ENCODE measurements at places on chromosomes 2 and 18. TPM values are rescaled to one million over a fixed set of nuclear protein-coding genes. Genes with fewer than 3 reads are reported as not detected.

Gene ASAP2
- total RNA-seq = 79.2 TPM

Gene EFEMP1
- 2,354 TPM for total RNA-seq

Gene ZNF804A
- not detected for total RNA-seq

Gene SMIM21
- total RNA-seq = not detected

Gene GPR75
- 4.7 TPM for total RNA-seq

Gene AGXT
- total RNA-seq = not detected

Gene TXNDC9
- total RNA-seq = 48.7 TPM

Gene AQP12B
- not detected for total RNA-seq

Gene CSRNP3
- total RNA-seq = not detected

Gene DNAJC27
- total RNA-seq = 3.2 TPM

Gene FEV
- not detected for total RNA-seq

Gene VWC2L
- total RNA-seq = not detected

Gene NFATC1
- total RNA-seq = 30.0 TPM

Gene KIAA2012
- total RNA-seq = not detected

Gene GALNT5
- total RNA-seq = not detected

Gene DCDC2C
- not detected for total RNA-seq

Gene FAM124B
- 82.0 TPM for total RNA-seq

Gene RAX
- total RNA-seq = not detected

Gene OSR1
- not detected for total RNA-seq

Gene SEMA4F
- 6.0 TPM for total RNA-seq

Gene WNT10A
- not detected for total RNA-seq

Gene FRZB
- 0.09 TPM for total RNA-seq

Gene BCS1L
- 57.4 TPM for total RNA-seq

Gene AP1S3
- total RNA-seq = 3.8 TPM

Gene B3GNT7
- 1.2 TPM for total RNA-seq

Gene SP5
- not detected for total RNA-seq

Gene IL1RL2
- 0.21 TPM for total RNA-seq

Gene STPG4
- 0.53 TPM for total RNA-seq

Gene ATG4B
- 85.6 TPM for total RNA-seq

Gene LRP1B
- total RNA-seq = 0.07 TPM

Gene DHRS9
- total RNA-seq = not detected

Gene CXCR2
- not detected for total RNA-seq

Gene FOSL2
- 85.3 TPM for total RNA-seq

Gene RNF103
- total RNA-seq = 24.2 TPM

Gene MARCHF7
- 93.9 TPM for total RNA-seq

Measured in endothelial cell of umbilical vein (primary cell).